Ureter (tissue), 1 donor: ENCODE measurements at places on chromosomes 3 and 15.
A peak's percentile ranks its signal among the peaks of the same experiment; 100 is the strongest.

- DNase-seq, result no peak
Observed at GRCh38 chr3:100538339-100538706, 45.9 kb downstream of the TMEM45A start.

DNA sequence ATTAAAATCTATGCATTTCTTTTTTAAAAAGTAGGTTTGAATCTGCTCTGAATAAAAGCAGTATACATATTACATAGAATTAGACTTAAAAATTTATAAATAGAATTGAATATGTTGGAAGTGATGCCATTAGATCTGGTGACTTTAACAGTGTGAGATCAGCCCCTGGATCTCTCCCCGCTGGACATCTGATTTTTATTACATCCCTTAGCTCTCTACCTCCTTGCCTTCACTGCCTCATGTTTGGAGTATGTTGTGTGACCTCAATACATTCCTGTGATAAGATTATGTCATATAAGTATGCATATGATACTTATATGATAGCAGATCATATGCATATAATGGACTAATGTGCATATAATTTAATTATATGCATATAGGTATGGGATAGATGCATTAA, 643.4 kb upstream of the NR2F2 start:
- no peak for DNase-seq

- DNase-seq, result no peak
Observed at GRCh38 chr3:23288286-23288685, 85.2 kb downstream of the UBE2E2 start.

DNA sequence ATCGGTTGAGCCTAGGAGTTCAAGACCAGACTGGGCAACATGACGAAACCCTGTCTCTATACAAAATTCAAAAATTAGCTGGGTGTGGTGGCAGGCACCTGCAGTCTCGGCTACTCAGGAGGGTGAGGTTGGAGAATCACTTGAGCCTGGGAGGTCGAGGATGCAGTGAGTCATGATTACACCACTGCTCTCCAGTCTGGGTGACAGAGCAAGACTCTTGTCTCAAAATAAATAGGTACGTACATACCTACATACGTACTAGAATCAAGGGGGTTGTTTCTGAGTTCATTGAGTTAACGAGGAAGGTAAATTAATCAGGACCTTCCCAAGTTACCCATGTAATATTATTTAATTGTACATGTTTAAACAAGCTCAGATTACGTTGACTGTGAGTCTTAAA, 97.5 kb downstream of the CHL1 start:
- DNase-seq, result no peak

DNA sequence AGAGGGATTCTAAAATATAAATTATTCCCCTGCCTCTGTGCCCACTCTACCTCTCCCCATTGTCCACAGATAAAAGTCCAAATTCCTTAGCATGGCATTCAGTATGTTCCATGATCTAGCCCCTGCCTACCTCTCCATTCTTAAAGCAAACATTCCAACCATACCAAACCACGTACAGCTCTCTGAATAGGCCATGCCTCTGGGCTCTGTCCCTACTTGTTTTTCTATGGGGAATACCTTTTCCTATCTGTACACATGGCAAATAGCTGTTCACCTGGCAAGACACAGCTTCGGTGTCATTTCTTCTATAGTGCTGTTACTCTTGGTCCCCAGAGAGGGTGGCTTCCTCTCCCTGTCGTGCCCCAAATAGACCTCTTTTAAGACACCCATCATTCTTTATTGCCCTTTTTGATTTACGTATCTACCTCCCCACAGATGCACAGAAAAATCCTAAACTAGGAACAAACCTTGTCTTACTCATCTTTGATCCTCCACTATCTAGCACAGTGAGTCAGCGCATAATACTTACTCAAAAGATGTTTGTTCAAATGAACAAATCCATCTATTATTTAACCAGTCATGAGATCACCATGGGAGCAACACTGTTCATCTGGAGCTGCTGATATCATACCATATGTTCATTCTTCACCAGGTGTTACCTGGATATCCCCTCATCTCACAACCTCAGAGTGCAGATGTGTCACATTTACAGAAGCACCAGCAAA, 329.8 kb downstream of the THSD4 start:
- no peak for DNase-seq

GRCh38 chr15:48365575-48365974, 34.3 kb downstream of the DUT start:
- DNase-seq, result no peak

GRCh38 chr3:171374260-171374659, 85.9 kb downstream of the TNIK start:
- no peak for DNase-seq

- DNase-seq, result no peak
Observed at GRCh38 chr3:179852142-179852905, 184.4 kb downstream of the PEX5L start.

DNA sequence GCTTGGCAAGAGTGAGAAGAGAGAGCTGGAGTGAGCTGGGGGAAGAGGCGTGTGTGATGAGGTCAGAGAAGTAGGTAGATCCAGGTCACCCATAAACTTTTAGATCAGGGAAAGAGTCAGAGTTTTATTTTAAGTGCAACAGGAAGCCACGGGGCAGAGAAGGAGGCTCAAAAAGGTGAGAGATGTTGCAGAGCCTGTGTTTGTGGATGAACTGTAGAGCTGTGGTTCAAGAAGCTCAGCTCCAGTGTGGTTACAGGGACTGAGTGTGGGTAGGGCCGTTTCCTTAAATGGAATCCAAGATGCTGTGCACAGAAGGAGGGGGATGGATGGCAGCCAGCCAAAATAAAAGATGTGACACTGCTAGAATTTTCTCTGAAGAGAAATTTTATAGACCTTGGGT, 337.2 kb downstream of the SATB1 start:
- no peak for DNase-seq

DNA sequence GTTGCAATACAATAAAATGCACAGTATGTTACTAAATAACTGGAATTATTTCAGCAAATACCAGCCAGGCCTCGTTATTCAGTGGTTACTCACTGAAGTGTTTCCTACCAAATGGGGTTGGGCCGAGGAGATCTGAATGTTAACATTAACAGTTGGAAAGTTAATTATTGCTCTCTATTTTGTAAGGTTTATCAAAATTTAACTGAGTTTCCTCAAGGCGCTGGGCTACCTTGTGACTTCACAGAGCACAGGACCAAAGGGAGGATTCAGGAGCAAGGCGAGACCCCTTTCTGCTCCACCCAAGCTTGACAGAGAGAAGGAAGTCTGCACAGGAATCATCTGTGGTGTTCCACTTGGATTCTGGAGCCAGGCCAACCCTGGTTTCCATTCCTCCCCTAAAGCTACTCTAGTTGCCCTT, 21.6 kb downstream of the ADAMTS9 start:
- no peak for DNase-seq

DNA sequence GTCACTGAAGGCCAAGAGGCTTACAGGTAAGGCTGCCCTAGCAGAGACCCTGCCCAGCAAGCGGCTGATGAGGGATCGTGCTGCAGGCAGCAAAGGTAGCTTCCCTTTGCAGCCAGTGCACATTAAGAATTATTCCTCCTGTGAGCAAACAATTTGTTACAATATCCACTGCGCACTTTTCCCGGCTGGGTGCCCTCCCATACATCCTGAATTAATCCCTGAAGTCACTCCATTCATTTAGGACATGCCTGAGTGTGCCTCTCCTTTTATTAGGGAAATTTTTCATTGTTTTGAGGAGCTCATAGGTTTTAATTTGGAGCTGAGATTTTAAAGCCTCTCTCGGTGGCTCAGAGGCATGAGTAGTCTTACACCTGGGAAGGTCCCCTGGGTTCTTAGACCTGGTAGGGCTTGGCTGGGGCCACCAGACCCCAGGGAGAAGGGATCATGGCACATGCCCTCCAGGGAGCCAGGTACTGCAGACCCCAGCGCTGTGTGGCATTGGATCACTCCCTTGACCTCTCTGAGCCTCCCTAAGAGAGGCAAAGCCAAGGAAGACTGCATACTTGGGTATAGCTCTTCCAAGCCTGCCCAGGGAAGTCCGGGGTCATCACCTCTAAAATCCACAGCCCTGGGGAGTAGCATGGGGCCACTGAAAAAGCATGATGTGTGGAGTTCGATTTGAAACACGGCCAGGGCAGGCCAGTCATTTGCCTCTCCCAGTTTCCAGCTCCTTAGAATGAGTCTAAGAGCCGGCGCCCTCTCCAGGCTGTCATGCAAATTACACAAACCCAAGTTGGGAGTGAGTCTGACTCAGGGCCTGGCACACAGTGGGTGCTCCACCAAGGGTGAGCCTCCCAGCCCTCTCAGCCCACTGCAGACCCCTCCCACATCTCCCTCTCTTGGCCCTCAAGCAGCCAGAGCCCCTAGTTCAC, 151.9 kb upstream of the LINGO1 start:
- DNase-seq, result no peak

- DNase-seq, result no peak
Observed at GRCh38 chr3:143135150-143135549, 15.6 kb downstream of the CHST2 start.

- DNase-seq, result no peak
Observed at GRCh38 chr3:79351699-79352098, 416.1 kb downstream of the ROBO1 start.

DNA sequence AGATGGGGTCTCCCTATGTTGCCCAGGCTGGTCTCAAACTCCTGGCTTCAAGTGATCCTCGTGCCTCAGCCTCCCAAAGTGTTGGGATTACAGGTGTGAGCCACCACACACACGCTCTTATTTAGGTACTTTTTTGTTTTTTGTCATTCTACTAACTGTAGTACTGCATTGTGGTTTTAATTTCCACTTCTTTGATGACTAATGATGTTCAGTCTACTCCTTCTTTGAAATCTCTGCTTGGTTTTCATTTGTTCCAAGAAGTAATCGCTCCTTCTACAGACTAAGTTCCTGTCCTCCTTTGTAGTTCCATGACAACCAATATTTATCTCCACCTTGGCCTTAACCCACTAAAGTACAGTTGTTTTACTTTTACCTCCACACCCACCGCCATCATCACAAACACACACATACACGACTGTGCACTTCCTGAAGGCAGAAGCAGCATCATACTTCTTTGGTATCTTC, 529 bp upstream of the DLEC1 start:
- no peak for DNase-seq

- DNase-seq, result peak; percentile 54
Observed at GRCh38 chr15:62306851-62307504, 141.9 kb upstream of the C2CD4B start.

DNA sequence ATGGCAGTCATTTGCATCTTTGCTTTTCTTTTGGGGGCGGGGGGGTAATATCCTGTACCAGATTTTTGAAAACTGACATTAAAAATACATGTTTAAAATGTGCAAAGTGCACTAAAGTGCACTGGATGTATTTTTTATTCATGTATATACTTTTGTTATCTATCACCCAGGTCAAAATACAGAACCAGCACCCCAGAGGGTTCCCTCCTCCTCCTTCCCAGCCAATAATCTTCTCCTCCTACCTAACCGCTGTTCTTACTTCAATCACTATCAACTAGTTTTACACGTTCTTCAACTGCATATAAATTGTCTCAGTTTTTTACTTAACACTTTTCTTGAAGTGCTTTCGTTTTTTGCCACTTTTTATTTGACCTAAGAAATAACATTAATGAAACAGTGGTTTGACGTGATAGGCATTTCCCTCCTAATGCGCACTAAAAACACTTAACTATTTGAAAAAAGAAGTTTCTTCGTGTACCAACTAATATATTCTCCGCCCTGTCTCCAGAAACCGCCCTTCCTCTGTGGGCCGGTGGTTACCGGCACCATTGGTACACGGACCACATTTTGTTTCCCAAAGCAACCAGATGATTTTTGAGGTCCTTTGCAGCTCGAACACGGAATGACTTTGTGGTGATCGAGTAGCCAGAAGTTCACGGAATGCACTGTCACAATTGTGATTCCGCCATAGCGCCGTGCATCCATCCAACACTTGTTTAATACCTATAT, 836 bp upstream of the AKAP13 start:
- DNase-seq, result no peak

DNA sequence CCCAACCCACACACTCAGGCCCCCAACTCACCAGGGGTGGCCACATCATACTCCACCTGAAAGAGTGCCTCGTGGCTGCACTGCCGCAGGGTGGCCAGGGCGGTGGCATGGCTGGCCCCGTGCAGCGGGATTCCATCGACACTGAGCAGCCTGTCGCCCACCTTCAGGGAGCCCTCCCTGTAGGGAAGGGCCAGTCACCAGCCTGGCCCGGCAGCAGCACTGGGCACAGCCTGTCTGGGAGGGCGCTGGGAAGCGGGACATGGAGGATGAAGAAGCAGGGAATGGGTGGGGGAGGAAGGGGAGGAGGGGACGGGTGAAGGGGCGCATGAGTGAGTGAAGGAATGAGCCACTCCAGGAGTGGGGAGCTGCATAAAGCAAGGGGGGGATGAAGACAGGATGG, 18.5 kb downstream of the GRIP2 start:
- no peak for DNase-seq

- DNase-seq, result no peak
Observed at GRCh38 chr15:33066584-33066983, 127.9 kb downstream of the FMN1 start.

- DNase-seq, result peak; percentile 90
Observed at GRCh38 chr15:42056934-42057798, 36.3 kb upstream of the PLA2G4E start.
